Caki2 (cell line): ENCODE measurements at places on chromosomes 5 and 9.

DNA sequence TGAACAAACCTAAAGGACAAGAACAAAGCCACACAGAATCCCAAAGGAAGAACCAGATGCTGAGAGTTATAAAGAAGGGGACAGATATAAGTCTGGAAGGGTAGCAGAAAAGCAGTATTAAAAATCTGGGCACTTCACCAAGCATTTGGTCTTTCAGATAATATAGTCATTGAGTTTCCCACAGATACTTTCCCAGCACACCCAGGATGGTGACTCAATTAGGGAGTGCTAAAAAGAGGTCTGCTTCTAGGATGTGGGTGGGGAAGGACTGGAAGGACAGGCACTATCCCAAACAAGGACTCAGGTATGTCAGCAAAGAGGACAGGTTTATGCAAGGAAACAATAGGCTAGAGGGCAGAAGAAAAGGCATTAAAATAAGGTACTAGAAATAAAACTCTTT, 59.3 kb downstream of the DIAPH1 start:
- no peak for DNase-seq

GRCh38 chr5:135571066-135571609, 7.7 kb downstream of the CXCL14 start:
- DNase-seq, result no peak

DNA sequence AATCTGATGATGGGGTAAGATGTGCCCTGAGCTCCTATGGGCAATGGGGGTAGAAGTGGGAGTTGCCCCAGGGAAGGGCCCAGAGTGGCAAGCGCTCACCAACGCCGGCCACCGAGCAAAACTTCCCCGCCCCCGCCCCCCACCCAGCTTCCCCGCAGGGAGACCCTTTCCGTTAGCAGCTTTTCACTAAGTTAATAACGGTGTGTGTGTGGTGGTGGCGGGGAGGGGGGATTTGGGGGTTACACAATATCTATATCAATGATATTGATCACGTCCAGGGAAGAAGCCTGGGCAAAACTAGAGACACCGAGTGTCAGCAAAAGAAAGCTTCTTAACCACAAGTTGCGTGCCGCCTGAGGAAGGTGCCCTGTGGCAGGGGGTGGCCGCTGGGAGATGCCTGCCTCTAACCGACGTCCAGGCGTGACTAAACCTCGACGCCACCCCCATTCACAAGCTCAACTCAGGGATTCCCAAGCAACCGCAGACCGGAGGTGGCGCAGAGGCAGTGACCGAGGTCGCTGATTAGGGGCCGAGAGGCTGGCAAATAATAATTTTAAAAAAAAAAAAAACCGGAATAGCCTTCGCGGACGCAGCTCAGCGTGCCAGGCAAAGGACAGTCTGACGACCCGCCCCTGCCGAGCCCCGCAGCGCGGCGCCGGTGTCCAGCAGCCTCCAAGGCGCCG, 222.6 kb downstream of the MEF2C start:
- no peak for DNase-seq

GRCh38 chr5:135988546-135988945, 33.8 kb upstream of the LECT2 start:
- DNase-seq, result no peak
